ENCODE measurements at places on chromosomes 5 and 9.

- no peak for DNase-seq
Observed at GRCh38 chr9:20479419-20480155, 142.7 kb downstream of the MLLT3 start.

- DNase-seq: no peak
Observed at GRCh38 chr5:170480260-170480659, 23.6 kb upstream of the KCNIP1 start.

DNA sequence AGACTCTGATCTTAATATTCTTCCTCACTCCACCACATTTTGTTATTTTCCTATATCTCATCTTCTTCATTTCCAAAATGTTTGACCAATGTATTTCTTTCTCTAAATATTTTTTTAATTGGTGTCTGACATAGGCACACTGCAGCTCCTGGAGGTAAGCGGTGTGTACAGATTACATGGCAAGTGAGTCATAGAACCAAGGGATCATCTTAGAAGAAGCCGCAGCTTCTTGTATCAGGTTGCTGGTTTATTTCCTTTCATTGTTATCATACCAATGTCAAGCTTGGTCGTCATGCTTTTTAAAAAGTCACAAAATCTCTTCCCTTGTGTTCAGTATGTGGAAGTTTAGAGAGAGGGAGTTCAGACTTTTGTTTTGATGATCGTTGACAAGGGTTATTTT, 526.1 kb upstream of the CDH18 start:
- no peak for DNase-seq

GRCh38 chr9:35771534-35771933, 17.5 kb upstream of the MSMP start:
- no peak for DNase-seq

- no peak for DNase-seq
Observed at GRCh38 chr9:87324613-87325194, 173.0 kb upstream of the DAPK1 start.

DNA sequence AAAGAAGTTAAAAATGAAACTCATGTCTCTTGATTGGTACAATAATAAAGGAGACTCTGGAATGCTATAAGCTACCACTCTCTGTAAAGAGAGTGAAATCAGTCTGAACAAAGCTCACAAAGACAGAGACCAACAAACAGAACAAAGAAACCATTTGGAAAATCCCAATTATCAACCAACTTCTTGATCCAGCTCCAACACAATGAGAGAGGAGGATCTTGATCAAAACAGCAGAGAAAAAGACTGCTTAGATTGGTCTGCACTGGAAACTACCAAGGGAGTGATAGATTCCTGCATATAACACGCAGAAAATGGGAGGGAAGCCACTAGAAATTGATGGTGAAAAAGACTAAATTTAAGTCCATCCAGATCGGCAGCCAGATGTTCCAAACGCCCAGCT, 23.1 kb upstream of the RNF38 start:
- no peak for DNase-seq

DNA sequence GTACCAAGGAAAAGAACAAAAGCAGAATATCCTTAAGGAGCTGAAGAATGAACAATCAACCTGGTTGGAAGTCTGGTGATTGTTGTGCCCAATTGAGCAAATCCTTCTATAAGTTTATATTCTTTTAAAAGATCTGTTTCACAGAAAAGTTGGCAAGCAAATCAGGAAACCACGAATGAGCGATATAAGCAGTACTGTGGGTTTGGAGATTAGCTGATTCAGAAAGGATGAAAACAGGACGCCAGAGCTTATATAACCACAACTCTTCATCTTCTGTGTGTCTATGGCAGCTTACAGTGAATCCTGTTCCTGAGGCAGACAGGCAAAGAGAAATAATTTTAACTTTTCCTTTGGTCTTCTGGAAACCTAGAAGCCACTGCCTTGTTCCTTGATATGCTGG, 61.7 kb downstream of the SLC38A9 start:
- DNase-seq: no peak

DNA sequence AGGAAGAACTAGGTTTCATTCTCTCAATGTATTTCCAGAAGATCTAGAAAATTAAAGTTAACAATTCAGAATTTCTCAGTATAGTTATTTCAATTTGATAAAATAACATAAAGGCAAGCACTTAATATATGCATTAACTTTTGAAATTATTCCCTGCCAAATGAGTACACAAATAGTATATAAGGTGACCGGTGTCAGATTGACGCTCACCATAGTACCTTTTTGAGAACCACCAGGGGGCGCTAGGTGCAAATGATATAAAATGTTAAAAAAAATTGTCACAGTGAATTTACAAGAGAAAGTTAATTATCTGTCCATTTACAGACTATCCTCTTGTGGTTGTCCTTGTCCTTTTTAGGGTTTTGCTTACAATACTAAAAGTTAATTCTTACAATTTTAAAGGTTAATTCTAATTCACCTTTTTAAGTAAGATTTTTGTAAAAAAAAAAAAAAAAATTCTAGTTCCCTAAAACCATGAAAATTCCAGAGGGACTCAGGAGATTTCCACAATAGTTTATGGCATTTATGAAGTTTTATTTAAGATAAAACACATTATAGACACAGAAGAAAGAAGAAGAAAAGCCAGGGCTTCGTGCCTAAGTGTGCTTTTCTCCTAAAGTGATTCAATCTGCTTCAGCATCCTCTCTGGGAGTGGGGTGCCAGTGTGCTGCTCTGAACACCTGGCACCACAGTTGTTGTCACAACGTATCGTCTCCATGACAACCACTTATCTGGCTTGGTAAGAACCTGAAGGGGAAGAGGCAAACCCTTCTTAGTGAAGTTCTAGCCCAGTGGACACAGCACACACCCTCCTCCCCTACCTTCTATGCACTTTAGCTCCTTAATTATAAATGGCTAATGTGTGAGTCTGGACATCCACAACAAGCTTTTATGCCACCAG, 1.7 kb downstream of the ADAMTS16 start:
- peak; percentile 15 for DNase-seq

DNA sequence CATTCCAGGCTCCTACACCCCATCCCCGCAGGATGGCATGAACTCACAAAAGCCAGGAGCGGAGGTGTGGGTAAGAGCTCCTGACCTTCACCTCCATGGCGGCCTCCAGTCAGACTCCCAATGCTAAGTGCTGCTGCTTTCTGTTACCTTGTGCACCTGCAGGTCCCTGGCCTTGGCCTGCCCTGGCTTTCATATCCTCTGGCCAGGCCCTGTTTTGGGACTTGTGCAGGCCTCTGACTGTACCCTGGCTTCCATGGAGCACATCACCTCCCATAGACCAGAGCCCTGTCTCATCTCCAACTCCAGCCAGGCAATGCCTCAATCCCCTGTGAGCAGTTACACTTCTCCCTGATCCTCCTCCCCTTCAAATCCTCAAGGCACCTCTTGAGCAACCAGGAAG, 124.5 kb downstream of the MED10 start:
- no peak for DNase-seq

DNA sequence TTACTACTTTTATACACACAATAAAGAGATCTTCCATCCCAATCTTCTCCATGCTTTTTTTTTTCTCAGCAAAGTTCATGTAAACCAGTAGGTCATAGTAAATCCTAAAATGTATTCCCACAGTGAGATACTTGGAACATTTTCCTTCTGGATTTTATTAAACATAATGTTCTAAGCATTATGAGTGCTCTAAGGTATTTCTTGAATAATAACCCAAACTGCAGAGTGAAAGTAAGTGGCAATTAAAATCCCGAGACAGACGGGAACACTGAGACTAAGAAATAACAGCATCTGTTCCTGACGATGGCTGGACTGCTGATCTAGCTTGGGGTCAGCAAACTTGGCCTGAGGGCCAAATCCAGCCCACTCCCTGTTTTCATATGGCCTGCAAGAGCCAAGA, 359.8 kb downstream of the ARL15 start:
- no peak for DNase-seq

GRCh38 chr5:129361441-129362025, 98.6 kb upstream of the ADAMTS19 start:
- DNase-seq: no peak

DNA sequence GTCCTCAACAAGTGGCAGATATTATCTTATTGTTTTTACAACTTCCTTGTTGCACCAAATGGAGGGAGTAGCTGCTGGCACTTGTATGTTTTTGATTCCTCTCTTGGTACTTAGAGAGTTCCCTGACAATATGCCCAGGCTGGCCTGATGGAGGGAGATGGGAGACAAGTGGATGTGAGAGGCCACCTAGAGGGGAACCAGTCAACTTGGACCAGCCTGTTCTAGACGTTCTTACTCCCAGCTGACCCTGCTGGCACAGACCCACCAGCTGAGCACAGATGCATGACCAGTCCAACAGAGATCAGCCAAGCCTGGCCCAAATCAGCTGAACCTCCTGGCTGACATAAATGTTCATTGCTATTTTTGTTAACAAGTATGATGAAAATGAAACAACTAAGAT, 60.9 kb upstream of the GDNF start:
- no peak for DNase-seq

DNA sequence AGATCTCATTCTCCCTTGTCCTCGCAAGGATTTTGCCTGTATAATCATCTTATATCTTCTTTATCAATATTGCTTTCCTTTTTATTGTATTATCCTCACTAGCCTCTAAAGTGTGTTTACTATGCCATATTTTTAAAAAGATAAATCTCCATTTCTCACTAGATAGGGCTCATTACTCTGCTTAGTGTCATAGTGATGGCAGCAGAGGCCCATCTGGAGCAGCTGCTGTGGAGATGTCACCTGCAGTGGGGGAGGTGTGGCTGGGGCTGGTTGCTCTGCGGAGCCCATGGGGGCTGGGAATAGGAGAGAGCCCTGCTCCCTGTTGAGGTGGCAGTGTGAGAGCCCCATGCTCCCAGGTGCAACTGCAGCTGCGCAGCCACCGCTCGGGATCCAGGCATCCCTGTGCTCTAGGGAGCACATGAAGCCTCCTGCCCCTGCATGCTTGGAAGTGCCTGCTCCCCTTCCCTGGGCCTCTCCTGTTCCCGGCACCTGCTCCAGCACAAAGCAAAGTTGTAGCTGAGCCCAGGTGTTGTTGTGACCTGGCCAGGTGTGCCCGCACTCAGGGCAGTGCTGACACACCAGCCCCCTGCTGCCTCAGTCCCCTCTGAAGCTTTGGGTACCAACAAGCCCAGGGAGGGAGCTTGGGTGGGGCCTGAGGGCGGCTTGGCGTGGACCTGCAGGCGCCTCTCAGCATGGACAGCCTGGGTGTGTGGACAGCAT, 144.6 kb upstream of the MRPS30 start:
- DNase-seq: no peak

DNA sequence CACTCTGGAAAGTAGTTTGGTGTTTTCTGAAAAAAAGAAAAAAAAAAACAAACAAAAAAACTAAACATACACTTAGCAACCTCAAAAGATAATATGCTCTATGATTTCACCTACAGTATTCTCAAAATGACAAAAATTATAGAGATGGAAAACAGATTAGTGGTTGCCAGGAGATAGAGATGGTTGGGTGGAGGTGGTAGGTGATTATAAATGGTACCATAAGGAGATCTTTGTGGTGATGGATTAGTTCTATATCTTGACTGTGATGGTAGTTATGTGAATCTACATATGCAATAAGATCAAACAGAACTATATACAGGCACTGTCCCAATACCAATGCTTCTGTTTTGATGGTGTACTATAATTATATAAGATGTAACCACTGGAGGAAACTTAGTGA, 32.0 kb downstream of the PTBP3 start:
- DNase-seq: no peak

GRCh38 chr9:113409481-113409880, 994 bp downstream of the POLE3 start:
- DNase-seq: no peak

DNA sequence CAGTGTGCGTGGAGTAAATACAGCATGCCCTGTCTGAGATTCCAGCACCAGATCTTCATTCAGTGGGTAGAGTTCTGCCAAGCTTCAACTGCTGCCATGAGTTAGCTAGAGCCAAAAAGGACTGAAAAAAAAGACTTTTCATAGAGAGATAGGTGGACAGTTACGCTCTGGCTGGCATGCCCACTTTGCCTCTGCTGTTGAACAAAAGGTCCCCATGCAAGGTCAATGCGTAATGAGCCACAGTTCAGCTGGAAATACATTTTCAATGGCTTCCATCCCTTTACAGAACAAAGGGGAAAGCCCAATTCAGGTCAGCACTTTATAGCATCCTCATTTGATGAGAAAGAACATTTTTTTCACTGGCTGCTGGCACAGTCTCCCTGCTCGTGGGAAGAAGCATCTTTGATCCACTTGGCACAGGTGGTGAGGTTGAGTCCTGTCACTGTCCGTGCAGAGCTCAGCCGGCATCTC, 86.9 kb upstream of the ERCC6L2 start:
- no peak for DNase-seq

- DNase-seq: no peak
Observed at GRCh38 chr5:177339107-177339638, 12.3 kb downstream of the LMAN2 start.

GRCh38 chr9:93064392-93065134, 6.1 kb downstream of the SUSD3 start:
- peak; percentile 82 for DNase-seq

- no peak for DNase-seq
Observed at GRCh38 chr5:8628521-8628920, 759.6 kb downstream of the MTRR start.

- no peak for DNase-seq
Observed at GRCh38 chr9:125416517-125416916, 154.9 kb downstream of the GAPVD1 start.

DNA sequence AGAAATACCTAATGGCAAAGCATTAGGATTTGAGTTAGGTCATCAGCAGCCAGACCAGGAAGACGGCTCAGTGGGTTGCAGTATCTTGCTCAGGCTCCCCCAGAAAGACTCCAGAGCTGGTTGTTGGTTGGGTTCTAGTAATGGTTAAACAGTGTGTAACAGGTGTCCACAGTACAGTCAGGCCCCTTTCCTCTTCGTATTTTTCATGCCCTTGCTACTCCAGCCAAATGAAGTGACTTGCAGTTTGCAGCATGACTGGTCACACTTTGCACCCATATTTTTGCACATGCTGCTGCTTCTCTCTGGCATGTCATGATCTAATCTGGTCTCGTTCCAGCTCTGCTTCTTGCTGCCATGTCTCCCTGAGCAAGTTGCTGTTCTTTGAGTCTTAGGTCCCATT, 60.6 kb upstream of the TRPC7 start:
- DNase-seq: no peak

DNA sequence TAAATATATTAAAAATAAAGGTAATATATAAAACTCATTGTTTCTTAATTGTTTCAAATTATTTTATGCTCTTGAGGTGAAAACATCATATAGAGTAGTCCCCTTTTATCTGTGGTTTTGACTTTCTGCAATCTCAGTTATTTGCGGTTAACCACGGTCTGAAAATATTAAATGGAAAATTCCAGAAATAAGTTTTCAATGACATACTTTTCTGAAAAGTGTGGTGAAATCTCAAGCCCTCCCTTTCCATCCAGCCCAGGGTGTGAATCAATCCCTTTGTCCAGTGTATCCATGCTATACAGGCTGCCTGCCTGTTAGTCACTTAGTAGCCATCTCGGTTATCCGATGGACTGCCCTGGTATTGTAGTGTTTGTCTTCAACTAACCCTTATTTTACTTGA, 546.7 kb upstream of the DMAC1 start:
- no peak for DNase-seq
